NCI-H1930 (cell line): ENCODE measurements at places on chromosomes 4 and X.

DNA sequence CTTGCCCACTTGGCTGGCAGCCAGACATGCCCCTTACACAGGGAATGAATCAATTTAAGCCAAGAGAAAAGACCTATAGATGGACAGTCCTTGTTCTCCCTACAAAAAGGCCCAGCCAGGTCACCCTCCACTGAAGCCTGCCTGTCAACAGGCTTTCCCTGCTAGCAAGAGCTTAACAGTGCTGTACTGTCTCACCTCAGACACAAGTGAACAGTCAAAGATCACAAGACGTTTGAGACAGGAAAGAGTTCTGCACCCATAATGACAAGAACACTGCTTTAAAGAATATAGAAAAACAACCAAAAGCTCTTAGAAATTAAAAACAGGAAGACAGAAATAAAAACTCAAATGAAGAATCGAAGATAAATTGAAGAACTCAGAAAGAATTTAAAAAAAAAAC is 4.6 kb downstream of the RNF175 start:
- no peak for DNase-seq

DNA sequence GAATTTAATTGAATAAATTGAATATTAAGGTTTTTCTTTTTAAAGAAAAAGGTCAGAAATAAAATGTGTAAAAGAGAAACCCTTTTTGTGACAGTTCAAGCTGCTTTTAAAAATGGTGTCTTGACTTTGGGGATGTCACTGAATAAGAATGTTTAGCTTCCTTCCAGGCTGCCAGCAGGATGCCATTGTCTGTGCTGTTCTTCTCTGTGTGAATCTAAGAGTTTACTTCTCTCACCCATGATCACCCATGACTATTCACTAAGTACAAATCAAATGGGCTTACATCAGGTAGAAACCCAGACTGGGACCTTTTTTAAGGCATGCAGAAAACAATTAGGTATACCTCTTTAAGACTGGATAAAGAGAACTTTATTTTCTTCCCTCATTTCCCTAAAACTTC is 115.3 kb downstream of the DACH2 start:
- no peak for DNase-seq

- no peak for DNase-seq
Measured at GRCh38 chr4:11564021-11564420, 135.3 kb upstream of the HS3ST1 start.

- no peak for DNase-seq
Measured at GRCh38 chr4:815464-816146, 10.3 kb downstream of the CPLX1 start.

GRCh38 chrX:3177851-3178250 is 136.6 kb downstream of the ARSF start:
- no peak for DNase-seq

DNA sequence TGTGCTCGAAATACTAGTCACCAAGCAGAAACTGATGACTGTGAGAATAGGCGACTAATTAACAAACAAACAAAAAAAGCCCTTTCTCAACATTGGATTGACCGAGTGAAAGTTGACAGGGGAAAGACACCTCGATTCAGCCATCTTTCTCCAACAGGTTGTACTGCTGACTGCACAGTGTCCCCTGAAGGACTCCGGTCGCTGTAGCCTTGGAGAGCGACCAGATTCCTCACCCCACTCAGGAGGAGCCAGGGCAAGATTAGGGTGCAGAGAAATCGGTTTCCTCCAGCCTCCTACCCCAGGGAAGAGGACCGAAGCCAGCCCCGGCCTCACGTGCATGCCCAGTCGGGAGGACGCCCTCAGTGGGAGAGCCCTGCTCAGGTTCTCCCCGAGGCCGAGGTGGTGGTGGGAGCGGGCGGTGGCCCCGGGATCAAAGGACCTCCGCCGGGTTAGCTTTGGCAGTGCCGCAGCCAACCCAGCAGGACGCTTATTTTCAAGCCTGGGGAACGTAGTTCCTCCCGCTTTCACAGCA is 1.1 kb upstream of the RAP1GDS1 start:
- no peak for DNase-seq

DNA sequence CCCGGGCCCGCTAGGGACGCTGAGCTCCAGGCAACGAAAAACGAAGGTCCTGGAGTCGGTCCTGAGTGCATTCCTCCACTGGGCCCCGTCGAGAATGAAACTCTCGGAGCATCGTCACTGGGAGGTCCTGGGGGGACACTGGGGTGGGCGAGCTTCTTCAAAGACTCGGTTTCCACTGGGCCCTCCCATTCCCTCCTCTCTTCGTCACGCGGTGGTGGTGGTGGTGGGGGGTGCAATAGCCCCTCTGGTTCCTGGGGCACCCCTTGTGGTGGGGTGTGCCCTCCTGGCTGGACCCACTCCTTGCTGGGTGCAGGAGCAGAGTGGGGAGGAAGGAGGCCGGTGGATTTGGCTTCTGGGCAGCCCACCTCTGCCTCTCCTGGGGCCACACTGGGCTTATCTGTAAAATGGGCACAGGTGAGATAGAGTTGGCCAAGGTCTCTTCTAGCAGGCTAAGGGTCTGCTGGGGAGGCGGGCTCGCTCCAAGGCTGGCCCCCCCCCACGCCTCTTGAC is 12.9 kb downstream of the HMX1 start:
- DNase-seq: no peak

DNA sequence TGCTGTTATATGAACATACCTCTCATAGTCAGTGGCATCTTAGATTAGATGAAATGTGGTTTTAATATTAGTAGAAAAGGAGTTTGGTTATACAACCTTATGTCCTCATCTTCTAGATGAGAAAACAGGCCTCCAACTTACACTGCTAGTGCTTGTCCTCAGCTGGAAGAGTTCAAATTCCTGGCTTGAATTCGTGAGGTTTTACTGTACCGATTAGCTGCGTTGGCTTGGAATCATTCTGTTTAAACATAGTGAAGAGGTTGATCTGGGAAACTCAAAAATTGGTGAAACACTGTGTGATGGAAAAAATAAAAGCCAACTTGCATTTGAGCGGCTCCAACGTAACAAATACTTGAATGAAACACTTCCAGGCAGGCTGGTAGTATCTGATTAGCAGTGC is 81.0 kb downstream of the LNX1 start:
- no peak for DNase-seq

DNA sequence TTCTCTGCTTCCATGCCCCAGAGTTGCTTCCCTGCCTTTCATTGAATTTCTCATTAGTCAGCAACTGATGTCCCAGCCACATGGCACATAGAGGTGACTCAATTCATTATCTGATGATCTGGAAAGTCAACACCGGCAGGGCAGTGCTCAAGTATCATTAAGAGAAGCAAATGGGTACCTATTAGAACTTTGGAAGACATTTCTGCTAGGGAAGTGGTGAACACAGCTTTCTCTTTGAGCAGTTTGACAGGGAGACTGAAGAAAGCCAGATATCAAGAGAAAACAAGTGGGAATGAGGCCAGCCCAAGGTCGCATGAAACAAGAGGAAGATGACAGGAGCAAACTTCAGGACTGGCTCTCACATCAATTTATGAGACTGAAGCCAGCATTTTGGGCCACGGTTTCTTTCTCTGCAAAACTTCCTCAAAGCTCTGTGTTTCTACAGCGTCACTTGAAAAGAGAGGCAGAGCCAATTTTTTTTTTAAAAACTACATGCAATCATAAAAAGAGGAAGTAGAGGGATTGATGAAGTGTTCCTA is 108.3 kb upstream of the RPS6KA3 start:
- DNase-seq: no peak

GRCh38 chrX:82208975-82209374 is 1007.1 kb downstream of the SH3BGRL start:
- no peak for DNase-seq

- DNase-seq: no peak
Measured at GRCh38 chrX:97402333-97402732, 518.6 kb downstream of the RPA4 start.

GRCh38 chrX:109347632-109348031 is 134.3 kb downstream of the GUCY2F start:
- no peak for DNase-seq

GRCh38 chrX:24692305-24692704 is 1.4 kb upstream of the POLA1 start:
- no peak for DNase-seq

GRCh38 chr4:26299254-26299882 is 21.4 kb upstream of the RBPJ start:
- no peak for DNase-seq

GRCh38 chrX:135347381-135348016 is 38.2 kb downstream of the ETDC start:
- DNase-seq: no peak

- DNase-seq: no peak
Measured at GRCh38 chrX:64427281-64427680, 32.0 kb upstream of the MTMR8 start.
